Thyroid gland (tissue), 4 donors: ENCODE measurements at places on chromosomes 12 and 14. TPM values are rescaled to one million over a fixed set of nuclear protein-coding genes. Genes with fewer than 3 reads are reported as not detected.
A peak's percentile ranks its signal among the peaks of the same experiment; 100 is the strongest.

KRT75 gene
- not detected for total RNA-seq

DPY19L2 gene
- total RNA-seq: 56.2 TPM

DCN gene
- total RNA-seq: 371 TPM

IL31 gene
- total RNA-seq: not detected

DNA sequence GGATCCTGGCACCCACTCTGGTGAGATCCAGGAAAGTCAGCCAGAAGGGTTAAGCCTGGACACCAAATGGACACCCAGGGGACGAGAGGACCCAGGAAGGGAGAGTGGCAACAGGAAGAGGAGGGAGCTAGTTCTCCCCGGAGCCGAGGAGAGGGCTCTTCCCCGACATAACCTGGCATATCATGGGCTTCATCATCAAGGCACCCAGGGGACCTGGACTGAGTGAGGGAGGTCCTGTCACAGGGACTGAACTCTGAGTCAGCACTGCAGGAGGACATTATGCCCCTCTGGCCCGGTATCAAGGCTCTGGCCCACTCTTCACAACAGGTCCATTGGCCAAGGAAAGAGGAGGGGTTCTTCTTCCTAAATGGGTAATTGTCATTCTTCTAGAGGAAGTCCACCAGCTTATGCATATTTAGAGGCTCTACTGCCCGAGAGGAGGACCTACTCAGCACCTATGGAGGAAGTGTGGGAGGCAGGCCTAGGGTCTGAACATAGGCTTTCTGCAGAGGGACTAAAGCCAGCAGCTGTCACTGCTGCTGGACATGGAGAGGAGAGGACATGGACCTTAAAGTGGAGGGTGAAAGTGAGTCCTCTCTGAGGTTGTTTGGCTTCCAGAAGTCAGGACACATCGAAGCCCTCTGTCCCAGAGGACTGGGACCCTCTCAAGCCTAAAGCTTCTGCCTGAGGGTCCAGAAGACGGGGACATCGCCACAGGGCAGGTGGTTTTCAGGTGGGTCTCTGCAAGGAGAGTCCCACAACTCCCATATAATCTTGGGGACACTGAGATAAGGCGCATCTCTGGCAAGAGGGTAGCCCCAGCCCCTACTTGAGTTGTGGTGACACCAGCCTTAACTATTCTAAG lies 18.6 kb downstream of the ISCA2 start:
- H3K4me1 ChIP-seq: peaks cover 40% of the 10 kb centered on the region
- H3K27me3 ChIP-seq: no peaks in the 10 kb centered on the region
- no peak overlapping the region for H3K4me3 ChIP-seq

- H3K36me3 ChIP-seq: no peaks in the 10 kb centered on the region
- H3K4me1 ChIP-seq: no peaks in the 10 kb centered on the region
- H3K27me3 ChIP-seq: no peaks in the 10 kb centered on the region
- no peak for DNase-seq
These were observed 8.7 kb upstream of the SMCO2 start for GRCh38 chr12:27437839-27438238.

- no peak overlapping the region for H3K27ac ChIP-seq
- H3K27me3 ChIP-seq: no peaks in the 10 kb centered on the region
- DNase-seq: no peak
- H3K4me3 ChIP-seq: no peak overlapping the region
These were observed 119.9 kb upstream of the PCED1B start for GRCh38 chr12:46959502-46959901.

- DNase-seq: no peak
- H3K4me1 ChIP-seq: no peaks in the 10 kb centered on the region
These were observed 238.8 kb downstream of the PPFIA2 start for GRCh38 chr12:81520064-81520945.

GRCh38 chr12:4441355-4442335 lies 4.0 kb downstream of the FGF6 start:
- no peaks in the 10 kb centered on the region for H3K36me3 ChIP-seq
- DNase-seq: no peak
- no peak overlapping the region for H3K4me3 ChIP-seq
- no peaks in the 10 kb centered on the region for H3K4me1 ChIP-seq
- H3K27me3 ChIP-seq: no peaks in the 10 kb centered on the region

GRCh38 chr12:22276867-22277266 lies 57.6 kb downstream of the ST8SIA1 start:
- no peak for DNase-seq
- H3K4me3 ChIP-seq: no peak overlapping the region
- H3K27ac ChIP-seq: no peak overlapping the region
- H3K36me3 ChIP-seq: no peaks in the 10 kb centered on the region

- DNase-seq: no peak
- no peaks in the 10 kb centered on the region for H3K4me1 ChIP-seq
- no peak overlapping the region for H3K4me3 ChIP-seq
- no peaks in the 10 kb centered on the region for H3K36me3 ChIP-seq
- H3K27ac ChIP-seq: no peak overlapping the region
- no peaks in the 10 kb centered on the region for H3K27me3 ChIP-seq
These were observed 79.3 kb downstream of the NTF3 start for GRCh38 chr12:5511256-5511643.

DNA sequence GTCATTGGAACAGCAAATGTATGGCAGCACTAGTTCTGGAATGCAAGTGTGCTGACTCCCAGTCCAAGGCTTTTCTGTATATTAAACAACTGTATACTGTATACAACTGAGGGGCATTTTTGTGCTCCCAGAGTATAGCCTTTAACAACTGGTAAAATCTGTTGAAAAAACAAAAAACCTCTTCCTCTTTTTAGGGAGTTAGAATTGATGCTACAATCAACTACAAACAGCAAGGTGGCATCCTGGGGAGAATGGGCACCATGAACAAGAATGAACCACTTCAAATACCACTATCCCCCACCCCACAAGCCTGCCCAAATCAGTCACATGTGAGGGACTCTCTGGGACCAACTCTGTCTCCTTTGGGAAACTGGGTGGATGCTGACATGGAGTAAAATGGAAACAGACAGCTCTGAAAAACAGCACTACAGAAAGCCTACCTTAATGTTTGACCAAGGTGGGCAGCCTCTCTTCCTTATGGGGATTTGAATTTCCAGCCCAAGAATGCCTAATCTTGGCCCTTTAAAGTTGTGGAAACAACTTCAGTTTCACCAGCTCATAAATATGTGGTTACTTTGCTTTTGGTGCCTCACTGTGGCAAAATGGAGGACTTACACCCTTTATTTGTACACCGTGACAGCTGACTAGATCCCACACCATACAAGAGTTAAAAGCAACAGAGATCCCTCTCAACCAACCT lies 7.5 kb downstream of the VTI1B start:
- no peaks in the 10 kb centered on the region for H3K27me3 ChIP-seq
- H3K36me3 ChIP-seq: no peaks in the 10 kb centered on the region
- peak; percentile 35 for DNase-seq
- H3K4me1 ChIP-seq: peaks cover 11% of the 10 kb centered on the region
- H3K27ac ChIP-seq: no peak overlapping the region

DNA sequence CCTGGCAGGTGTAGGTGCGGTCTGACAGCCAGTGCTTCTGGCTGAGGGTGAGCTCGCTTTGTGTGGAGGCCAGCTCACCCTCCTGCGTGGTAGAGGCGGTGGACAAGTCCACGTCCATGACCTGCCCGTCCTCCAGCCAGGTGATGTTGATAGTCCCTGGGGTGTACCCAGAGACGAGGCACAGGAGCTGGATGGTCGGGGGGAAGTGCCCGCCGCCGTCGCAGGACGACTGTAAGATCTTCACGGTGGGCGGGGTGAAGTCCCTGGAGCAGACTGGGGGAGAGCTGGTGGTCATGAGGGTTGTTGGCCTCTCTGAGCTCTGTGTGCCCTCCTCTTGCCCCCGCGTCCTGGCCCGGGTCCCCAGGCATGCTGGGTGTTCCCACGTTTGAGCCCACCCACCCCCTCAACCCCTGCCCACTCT lies 74.6 kb downstream of the TMEM121 start:
- no peak for DNase-seq
- H3K4me1 ChIP-seq: no peaks in the 10 kb centered on the region
- no peak overlapping the region for H3K27ac ChIP-seq
- no peak overlapping the region for H3K4me3 ChIP-seq

- peak overlapping the region; percentile 72 for H3K4me3 ChIP-seq
- H3K27me3 ChIP-seq: no peaks in the 10 kb centered on the region
- peak; percentile 23 for DNase-seq
- peaks cover 3% of the 10 kb centered on the region for H3K4me1 ChIP-seq
- H3K36me3 ChIP-seq: peaks cover 5% of the 10 kb centered on the region
These were observed 457 bp downstream of the SOCS2 start for GRCh38 chr12:93572712-93573551.

- DNase-seq: peak; percentile 93
- no peak overlapping the region for H3K4me3 ChIP-seq
- H3K27ac ChIP-seq: peak overlapping the region; percentile 84
- no peaks in the 10 kb centered on the region for H3K27me3 ChIP-seq
These were observed 31.3 kb downstream of the PRKAB1 start for GRCh38 chr12:119699199-119699760.
